Midbrain (tissue), 1 donor: ENCODE measurements at places on chromosomes 16 and 17.

- no peak for DNase-seq
Observed at GRCh38 chr17:16046966-16047365, 47.3 kb downstream of the TTC19 start.

DNA sequence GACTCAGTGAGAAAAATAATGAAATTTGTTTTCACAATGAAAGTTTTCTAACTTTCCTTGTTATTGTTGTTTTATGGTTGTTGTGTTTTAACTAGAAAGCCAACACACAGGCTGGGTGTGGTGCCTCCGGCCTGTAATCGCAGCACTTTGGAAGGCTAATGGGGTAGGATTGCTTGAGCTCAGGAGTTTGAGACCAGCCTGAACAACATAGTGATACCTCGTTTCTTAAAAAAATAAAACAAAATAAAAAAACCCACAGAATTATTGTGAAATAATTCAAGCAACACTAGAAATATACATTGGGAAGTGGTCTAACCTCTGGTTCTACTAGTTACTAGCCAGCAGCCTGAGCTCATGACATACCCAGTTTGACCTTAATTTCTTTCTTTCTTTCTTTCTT lies 630 bp downstream of the MILR1 start:
- no peak for DNase-seq

DNA sequence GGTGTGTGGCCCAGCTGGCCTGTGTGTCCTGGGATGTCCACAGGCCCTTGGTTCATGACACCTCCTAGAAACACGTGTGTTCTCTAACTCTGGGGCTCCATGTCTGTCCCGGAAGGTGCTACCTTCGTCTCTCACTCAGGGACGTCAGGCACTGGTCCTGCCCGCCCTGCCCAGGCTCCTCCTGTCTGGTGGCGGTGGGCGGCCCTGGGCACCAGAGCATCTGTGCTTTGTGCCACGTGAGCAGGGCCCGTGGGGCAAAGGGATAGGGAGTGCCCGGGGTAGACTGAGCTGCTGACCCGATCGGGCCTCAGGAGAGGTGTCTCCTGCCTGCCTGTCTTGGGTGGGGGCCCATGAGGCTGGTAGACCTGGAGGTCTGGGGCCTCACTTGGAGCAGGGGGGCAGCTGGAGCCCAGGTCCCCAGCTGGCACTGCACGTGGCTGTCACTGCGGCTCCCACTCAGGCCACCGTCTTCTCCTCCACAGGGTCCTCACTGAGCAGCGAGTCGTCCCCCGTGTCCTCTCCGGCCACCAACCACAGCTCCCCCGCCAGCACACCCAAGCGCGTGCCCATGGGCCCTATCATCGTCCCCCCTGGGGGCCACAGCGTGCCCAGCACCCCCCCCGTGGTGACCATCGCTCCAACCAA lies 35.1 kb downstream of the GSE1 start:
- no peak for DNase-seq

DNA sequence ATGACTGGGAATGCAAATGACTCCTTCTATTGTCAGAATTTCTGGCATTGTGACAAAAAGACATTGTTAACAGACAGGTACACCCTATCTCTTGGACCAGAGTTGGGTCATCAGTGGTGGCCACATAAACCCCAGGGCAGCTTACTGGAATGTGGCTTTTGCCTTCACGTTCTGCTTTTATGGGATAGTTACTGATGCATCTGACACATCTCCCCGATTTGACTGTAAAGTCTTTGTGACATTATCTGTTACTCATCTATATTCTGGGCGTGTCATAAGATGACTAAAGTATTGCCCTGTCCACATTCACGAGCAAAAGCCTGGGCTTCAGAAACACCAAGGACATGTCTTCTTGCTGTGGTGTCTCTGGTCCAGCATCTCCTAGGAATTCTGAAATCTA lies 18.7 kb upstream of the AQP8 start:
- DNase-seq: no peak

DNA sequence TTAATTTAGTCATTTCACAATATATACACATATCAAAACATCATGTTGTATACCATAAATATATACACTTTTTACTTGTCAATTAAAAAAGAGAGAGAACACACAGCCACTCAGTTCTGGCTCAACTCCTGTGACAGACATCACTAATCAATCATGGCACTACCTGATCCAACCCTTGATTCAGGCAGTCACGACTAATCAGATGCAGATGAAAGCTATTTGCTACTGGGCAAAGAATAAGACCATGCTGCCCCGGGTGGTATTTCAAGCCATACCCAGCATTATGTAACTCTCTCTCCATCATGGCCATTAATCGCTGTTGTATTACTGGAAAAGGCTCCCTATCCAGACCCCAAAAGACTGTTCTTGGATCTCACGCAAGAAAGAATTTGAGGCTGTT lies 345.7 kb downstream of the HAPSTR1 start:
- DNase-seq: no peak

DNA sequence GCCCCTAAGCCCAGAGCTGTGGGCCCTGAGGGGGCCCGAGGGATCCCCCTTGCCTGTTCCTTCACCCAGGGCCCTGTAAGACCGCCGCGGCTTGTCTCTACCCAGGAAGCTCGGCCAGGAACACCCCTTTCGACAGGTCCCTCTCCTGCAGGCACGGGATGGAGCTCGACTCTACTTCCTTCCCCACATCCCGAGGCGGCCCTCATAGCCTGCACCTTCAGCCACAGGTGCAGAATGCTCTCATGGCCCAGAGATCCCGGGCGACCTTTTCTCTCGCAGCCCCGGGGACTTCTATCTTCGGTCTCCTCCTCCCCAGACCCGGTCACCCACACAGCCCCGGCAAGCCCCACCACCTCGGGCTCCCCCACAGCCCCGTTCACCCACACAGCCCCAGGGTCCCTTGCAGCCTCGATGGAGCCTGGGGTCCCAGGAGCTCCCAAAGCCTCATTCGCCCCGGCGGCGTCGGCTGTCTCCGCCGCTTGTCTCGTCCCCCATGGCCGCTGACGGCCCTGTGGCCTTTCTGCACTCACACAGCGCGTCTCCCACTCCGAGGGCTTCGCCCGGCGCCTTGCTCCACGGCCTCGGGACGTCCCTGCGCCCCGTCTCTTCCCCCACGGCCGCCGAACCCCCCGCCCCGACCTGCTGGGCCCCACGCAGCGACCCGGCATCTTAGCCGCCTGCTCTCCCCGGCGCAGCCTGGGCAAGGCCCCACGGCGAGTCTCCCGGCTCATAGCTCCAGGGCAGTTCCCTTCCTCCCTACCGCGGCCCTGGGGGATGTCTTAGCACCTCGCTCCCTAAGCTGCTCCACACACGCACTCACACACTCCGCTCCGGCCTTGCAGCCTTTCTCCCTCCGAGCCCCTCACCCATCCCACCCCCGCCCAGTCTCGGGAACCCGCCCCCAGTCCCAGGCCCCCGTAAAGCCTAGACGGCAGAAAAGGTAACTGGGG lies 650 bp downstream of the KIAA0753 start:
- DNase-seq: no peak

DNA sequence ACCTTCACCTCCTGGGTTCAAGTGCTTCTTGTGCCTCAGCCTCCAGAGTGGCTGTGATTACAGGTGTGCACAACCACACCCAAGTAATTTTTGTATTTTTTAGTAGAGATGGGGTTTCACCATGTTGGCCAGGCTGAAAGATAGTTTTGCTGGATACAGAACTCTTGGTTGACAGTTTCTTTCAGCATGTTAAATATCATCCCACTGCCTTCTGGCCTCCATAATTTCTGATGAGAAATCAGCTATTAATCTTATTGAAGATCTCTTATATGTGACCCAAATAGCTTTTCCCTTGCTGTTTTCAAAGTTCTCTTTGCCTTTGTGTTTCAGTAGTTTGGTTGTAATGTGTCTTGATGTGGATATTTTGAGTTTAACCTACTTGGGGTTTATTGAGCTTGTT lies 50.3 kb upstream of the BRD7 start:
- DNase-seq: no peak

DNA sequence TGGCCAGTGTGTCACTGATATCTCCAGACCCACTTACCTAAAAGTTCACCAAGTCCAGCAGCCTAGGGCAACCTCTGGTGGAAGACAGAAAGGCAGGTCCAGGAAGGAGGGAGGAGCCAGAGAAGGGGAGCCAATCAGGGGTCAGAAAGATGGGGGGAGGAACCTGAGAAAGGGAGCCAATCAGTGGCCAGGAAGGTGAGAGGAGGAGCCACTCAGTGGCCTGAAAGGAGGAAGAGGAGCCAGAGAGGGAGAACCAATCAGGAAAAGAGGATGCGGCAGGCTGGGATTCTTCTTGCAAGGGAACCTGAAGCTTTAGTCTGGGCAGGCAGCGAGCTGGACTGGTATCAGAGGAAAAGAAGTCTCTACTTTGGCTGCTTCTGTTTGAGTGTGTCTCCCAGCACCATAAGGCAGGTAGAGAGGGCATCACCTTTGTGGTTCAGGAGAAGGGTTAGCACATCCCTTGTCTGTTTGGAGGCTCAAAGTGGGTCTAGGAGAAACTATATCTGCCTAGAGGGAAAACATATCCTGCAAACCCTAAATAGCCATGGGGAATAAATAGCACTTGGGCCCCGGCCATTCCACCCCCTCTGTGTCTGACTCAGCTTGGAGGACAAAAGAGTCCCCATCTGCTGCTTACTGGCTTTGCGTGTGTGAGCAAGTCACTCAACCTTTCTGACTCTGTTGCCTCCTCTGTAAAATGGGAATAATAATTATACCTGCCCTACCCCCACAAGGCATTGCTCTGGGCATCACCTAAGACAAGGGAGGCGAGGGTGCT lies 43.4 kb upstream of the CRHR1 start:
- DNase-seq: peak; percentile 54

DNA sequence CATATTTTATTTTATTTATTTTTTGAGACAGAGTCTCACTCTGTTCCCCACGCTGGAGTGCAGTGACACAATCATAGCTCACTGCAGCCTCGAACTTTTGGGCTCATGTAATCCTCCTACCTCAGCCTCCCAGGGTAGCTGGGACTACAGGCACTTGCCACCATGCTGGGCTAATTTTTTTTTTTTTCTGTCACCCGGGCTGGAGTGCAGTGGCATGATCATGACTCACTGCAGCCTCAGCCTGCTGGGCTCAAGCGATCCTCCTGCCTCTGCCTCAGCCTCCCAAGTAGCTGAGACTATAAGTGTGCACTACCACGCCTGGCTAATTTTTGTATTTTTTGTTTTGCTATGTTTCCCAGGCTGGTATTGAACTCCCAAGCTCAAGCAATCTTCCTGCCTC lies 17.1 kb downstream of the UNC45B start:
- no peak for DNase-seq

DNA sequence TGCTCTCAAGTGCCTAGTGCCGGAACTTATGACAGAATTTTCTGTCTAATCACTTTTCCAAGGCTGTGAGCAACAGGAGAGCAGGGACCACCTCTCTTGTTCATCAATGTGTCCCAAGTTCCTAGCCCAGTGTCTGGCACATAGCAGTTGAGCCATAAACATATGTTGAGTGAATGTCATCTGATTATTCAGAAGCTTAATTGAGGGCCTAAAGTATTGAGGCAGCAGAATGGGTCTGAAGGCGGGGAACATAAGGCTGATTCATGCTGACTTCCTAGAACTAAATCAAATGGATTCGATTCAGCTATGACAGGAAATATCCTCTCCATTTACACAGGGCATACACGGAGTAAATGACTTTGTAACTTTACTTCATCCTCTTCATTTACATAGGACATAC lies 438.0 kb upstream of the ZFHX3 start:
- DNase-seq: no peak

GRCh38 chr17:42848093-42848492 lies 2.9 kb upstream of the AOC3 start:
- no peak for DNase-seq

- no peak for DNase-seq
Observed at GRCh38 chr17:6138761-6139446, 68.7 kb downstream of the WSCD1 start.

DNA sequence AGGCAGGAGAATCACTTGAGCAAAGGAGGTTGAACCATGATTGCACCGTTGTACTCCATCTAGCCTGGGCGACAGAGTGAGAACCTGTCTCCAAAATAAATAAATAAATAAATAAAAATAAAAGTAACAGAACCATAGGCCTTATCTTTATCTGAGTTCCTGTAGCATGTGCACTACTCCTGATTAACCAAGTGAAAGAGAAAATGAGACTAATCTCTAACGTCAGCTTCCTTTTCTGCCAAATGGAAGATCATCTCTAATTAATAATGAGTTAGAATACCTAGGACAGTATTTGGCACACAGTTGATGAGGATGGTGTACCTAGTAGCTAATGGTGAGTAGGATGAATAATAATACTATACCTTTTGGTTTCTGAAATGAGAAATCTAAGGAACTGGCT lies 520.4 kb downstream of the WWOX start:
- DNase-seq: no peak

- DNase-seq: peak; percentile 54
Observed at GRCh38 chr17:68435876-68436842, 21.1 kb downstream of the WIPI1 start.

GRCh38 chr16:9647981-9648701 lies 534.1 kb downstream of the GRIN2A start:
- peak; percentile 3 for DNase-seq
